ENCODE measurements at places on chromosomes 4 and X.

- no peak for DNase-seq
Observed at GRCh38 chr4:37568489-37568888, 117.7 kb downstream of the RELL1 start.

DNA sequence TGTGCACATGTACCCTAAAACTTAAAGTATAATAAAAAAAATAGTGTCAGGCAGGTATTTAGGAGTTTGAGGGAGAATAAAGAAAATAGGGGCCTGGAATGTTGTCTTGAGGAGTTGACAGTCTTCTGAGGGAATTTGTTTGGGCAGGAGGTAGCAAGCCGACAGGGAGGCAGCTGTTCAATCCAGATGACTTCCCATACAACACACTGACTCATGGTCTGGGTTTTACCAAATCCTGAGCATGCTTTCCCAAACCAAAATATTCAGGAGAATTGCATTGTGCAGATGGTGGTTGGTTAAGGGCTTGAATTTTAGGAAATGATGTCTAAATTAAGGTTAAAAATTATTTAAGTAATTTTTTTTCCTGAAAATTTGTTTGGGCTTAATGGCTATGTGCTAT lies 430.0 kb downstream of the INPP4B start:
- DNase-seq = no peak

- no peak for DNase-seq
Observed at GRCh38 chrX:154355776-154356140, 18.7 kb downstream of the FLNA start.

DNA sequence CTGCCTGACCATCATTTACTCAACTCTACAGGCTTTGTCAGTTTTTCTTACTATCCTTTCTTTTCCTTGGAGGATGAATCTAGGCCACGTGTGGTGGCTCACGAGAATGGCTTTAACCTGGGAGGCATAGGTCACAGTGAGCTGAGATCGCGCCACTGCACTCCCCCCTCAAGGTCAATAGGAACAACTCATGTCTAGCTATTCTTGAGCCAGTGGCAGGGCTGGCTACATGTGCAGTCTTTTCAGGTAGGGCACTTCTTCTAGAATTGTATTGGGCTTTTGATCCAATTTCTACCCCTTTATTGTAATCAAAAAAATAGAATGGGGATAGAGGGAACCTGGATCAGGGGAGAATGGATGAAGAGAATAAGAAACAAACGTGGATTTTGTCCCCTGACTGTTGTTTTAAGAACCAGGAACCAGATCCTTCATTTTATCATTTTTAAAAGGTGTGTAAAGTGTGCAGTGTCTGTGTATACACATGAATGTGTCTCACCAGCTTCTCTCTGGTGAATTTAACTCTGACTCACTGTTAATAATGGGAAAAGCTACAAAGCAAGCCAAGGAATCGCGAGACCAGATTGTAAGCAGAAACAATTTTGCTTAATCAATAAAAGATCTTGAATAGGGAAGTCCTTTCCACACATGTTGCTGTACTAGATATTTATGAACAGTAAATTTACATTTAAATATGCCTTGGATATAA lies 283.9 kb upstream of the GPC4 start:
- no peak for DNase-seq

DNA sequence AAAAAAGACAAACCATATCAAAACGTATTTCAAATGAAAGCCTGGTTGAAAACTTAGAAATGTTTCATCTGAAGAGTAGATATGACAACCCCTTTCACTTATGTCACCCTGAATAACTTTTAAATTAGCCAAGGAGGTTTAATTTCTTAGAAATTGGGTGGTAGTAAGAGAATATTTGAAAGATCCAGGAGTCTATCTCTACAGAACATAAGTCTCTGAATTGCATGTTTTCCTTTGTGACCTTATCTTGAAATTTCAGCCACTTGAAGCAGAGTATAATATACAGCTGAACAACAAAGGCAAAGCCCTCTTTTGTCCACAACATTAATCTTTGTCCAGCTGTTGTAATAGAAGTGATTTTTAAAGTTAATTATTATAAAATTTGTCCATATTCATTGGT lies 49.5 kb downstream of the TMEM154 start:
- no peak for DNase-seq

DNA sequence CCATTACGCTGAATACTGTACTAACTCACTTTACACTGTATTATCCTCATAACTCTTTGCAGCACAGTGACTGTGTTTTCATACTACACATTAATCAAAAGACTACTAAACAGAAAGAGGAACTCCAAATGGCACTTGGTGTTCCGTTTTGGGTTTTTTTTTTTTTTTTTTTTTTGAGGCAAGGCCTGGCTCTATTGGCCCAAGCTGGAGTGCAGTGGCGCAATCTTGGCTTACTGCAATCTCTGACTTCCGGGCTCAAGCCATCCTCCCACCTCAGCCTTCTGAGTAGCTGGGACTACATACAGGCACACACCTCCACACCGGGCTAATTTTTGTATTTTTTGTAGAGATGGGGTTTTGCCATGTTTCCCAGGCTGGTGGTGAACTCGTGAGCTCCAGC lies 10.7 kb downstream of the KLHL8 start:
- DNase-seq = no peak

DNA sequence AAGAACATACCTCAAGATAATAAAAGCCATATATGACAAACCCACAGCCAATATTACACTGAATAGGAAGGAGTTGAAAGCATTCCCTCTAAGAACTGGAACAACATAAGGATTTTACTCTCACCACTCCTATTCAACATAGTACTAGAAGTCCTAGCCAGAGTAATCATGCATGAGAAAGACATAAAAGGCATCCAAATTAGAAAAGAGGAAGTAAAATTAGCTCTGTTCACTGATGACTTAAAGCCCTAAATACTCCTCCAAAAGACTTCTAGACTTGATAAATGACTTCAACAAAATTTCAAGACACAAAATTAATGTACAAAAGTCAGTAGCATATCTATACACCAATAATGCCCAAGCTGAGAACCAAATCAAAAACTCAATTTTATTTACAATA lies 235.7 kb downstream of the NKX6-1 start:
- DNase-seq = no peak

DNA sequence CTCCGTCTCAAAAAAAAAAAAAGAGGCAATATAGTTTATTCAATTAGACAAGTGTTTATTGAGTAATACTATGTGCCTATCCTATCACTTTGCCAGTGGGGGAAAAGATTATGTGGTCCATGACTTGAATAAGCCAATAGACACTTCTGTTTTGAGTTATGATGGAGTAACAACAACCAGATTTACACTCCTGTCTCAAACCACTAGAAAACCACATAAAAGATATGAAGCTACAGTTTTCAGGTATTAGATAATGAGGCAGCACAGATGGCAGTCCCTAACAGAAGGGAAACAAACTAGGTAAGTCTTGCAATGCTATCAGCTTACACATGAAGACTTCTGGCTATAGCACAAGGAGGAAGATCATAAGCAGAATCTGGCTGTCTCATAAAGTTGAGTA lies 22.5 kb downstream of the NFXL1 start:
- no peak for DNase-seq

GRCh38 chr4:1299301-1299860 lies 9.7 kb downstream of the MAEA start:
- no peak for DNase-seq

- peak; percentile 54 for DNase-seq
Observed at GRCh38 chrX:131827935-131828334, 195.2 kb upstream of the STK26 start.

GRCh38 chr4:184969610-184970009 lies 48.7 kb upstream of the HELT start:
- no peak for DNase-seq
